Subcutaneous adipose tissue (tissue), 4 donors: ENCODE measurements at places on chromosomes 2 and 18. TPM values are rescaled to one million over a fixed set of nuclear protein-coding genes. Genes with fewer than 3 reads are reported as not detected.

The MBOAT2 gene
- total RNA-seq, result 11.7 TPM

The TMEFF2 gene
- total RNA-seq, result not detected

The LYPD6B gene
- total RNA-seq, result not detected

The ANKAR gene
- 13.3 TPM for total RNA-seq

The TMEM163 gene
- total RNA-seq, result not detected

The CD226 gene
- 0.49 TPM for total RNA-seq

The ZBTB7C gene
- 4.1 TPM for total RNA-seq

The VIT gene
- total RNA-seq, result 48.2 TPM

The RBKS gene
- total RNA-seq, result 2.1 TPM

The LYPD1 gene
- not detected for total RNA-seq

The INHBB gene
- total RNA-seq, result 67.8 TPM

The KLHL30 gene
- total RNA-seq, result 1.9 TPM

The CFAP221 gene
- total RNA-seq, result 1.3 TPM

The KLHL41 gene
- not detected for total RNA-seq

The MDH1B gene
- 1.1 TPM for total RNA-seq

The MERTK gene
- total RNA-seq, result 32.4 TPM

The NYAP2 gene
- total RNA-seq, result not detected

The SPHKAP gene
- total RNA-seq, result not detected

The ATG4B gene
- 59.2 TPM for total RNA-seq

The PDK1 gene
- total RNA-seq, result 17.6 TPM

The VWC2L gene
- not detected for total RNA-seq

The ITGA6 gene
- total RNA-seq, result 107 TPM

The SPOPL gene
- total RNA-seq, result 35.5 TPM

The DSC1 gene
- not detected for total RNA-seq

The KCNG2 gene
- not detected for total RNA-seq

The SERPINB4 gene
- not detected for total RNA-seq

The TRIM43 gene
- total RNA-seq, result not detected

The HOXD11 gene
- total RNA-seq, result not detected

The GAL3ST2 gene
- total RNA-seq, result not detected

The CROCC2 gene
- total RNA-seq, result not detected

The B3GNT7 gene
- total RNA-seq, result 0.82 TPM

The SPC25 gene
- not detected for total RNA-seq

The KIF1A gene
- not detected for total RNA-seq

The INPP1 gene
- 14.1 TPM for total RNA-seq

The MBD5 gene
- 33.6 TPM for total RNA-seq

The GPR45 gene
- total RNA-seq, result not detected

The IER3IP1 gene
- total RNA-seq, result 11.5 TPM

The SLC38A11 gene
- total RNA-seq, result 2.2 TPM

The RTP5 gene
- total RNA-seq, result not detected

The GALNT3 gene
- 0.33 TPM for total RNA-seq

The NETO1 gene
- total RNA-seq, result 16.8 TPM

The SERPINB5 gene
- total RNA-seq, result not detected

The MAPK4 gene
- 0.22 TPM for total RNA-seq

The MARCO gene
- total RNA-seq, result 84.8 TPM

The OST4 gene
- 207 TPM for total RNA-seq

The MRPS9 gene
- 11.0 TPM for total RNA-seq

The FSHR gene
- total RNA-seq, result not detected

The SGO2 gene
- total RNA-seq, result 3.6 TPM

The PLCD4 gene
- 1.1 TPM for total RNA-seq

The MBD1 gene
- 42.6 TPM for total RNA-seq

The TMEM17 gene
- 1.5 TPM for total RNA-seq

The DNER gene
- total RNA-seq, result 3.1 TPM

The ASTL gene
- 0.34 TPM for total RNA-seq

The SLC14A1 gene
- 0.19 TPM for total RNA-seq

The PROC gene
- total RNA-seq, result not detected

The COMMD1 gene
- total RNA-seq, result 46.9 TPM

The UGT1A6 gene
- total RNA-seq, result not detected

The MYL12A gene
- total RNA-seq, result 829 TPM

The ATF2 gene
- total RNA-seq, result 65.4 TPM
